Dermis microvascular lymphatic vessel endothelial cell (primary cell): ENCODE measurements at places on chromosomes 12 and 14. TPM values are rescaled to one million over a fixed set of nuclear protein-coding genes. Genes with fewer than 3 reads are reported as not detected.

GRCh38 chr12:54053751-54054741 is at the start of gene HOXC4:
Gene HOXC4 (plus strand): TSS chr12:54053835. CDS start chr12:54053923, 88 bp downstream.
- DNase-seq, result no peak

FSCB gene
- not detected in 2 replicates for total RNA-seq

PLEKHG7 gene
- total RNA-seq, result not detected in 2 replicates

YLPM1 gene
- total RNA-seq, result 14.5 and 21.0 TPM in 2 replicates

IFNG-AS1 gene
- total RNA-seq, result not detected in 2 replicates

FOXA1 gene
- not detected in 2 replicates for total RNA-seq
